ENCODE measurements at places on chromosomes 5 and 9.

- peak; percentile 53 for DNase-seq
Measured at GRCh38 chr9:127612939-127613582, 984 bp downstream of the STXBP1 start.

DNA sequence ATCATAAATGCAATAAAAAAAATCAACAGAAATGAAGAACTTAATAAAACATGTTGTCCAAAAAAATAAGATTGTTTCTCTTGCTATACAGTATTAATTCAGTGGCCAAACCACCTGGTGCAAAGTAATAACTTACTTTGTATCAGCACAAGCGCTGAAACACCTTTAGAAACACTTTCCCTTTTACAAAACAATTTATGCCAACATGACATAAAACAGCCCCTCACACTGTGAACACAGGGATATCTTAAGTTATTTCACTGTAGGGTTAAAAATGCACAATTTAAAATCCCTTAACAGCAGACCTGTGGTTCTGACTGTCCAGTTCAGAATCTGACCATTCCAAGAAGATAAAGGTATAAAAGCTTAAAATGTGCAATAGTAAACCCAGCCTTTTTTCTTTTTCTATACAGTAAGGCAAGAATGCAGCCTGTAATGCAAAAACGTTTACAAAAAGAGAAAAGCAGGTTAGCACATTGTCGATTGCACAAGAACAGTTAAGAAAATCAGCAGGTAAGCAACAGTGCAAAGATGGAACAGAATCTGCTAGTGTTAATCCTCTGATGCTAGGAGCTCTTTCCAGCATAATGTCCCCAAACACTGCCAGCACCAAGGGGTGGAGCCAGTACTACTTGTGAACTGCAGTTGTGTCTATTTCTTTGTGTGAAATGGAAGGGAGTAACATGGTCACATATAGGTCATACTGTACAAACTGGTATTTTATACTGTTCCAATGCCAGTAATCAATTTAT lies 21.6 kb downstream of the RAB14 start:
- no peak for DNase-seq

- no peak for DNase-seq
Measured at GRCh38 chr5:997001-997474, 11.6 kb upstream of the NKD2 start.

GRCh38 chr9:91907484-91908292 lies 42.3 kb downstream of the ROR2 start:
- peak; percentile 28 for DNase-seq

DNA sequence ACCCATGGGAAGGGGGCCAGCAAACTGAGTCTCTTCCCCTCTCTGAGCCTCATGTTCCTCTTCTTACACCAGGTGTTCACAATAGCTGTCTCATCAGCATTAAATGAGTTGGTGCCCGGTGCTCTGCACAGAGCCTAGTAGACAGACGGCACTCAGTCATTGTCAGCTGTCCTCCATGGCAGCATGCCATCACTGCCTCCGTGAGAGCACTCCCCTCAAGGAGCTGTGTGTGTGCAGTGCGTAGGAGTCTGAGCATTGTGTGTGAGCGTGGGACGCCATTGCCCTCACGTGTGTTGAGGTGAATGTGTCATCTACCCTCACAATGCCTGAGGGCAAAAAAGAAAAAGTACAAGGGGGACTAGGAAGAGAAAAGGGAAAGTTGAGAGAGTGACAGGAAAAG lies 536.5 kb downstream of the CDK5RAP2 start:
- peak; percentile 28 for DNase-seq

DNA sequence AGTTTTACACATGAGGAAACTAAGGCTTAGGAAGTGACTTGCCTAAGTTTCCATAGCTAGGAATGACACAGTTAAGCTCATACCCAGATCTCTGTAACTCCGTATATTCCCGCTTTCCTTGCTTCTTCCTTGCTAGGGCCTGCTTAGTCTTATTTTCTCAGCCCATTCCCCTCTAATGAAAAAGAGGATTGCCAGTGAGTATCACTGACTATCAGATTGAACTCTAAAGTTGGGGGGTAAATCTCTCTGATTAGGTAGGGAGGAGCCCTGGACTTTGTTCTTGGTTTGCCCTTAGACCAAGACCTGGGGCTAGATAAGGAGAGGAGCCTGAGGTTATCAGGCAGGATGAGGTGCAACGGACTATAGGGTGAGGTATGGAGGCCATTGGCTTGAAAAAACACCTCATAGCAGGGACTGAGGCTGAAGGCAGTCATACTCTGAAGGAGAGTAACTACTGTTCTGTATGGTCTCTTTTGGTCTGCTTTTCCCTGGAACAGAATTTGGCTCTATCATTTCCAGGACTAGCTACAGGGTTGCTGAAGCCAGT lies 2.5 kb downstream of the TRIM32 start:
- no peak for DNase-seq

DNA sequence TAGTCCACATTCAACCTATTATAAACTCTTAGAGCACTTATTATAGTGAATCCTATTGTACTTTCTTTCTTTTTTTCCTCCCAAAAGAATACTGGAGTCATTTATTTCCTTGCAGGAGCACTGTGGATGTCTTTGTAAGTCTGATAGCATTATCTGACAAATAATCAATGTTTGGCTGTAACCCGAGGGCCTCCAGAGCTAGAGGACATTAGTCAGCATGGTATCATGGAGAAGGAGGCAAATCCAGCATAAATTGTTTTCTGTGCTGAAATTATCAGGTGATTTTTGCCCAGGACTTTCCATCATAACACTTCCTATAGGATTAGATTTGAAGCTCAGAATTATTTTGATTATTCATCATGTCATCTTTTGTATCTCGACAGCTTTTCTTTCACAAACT lies 551.0 kb downstream of the ZNF608 start:
- DNase-seq, result no peak

- DNase-seq, result no peak
Measured at GRCh38 chr5:87876616-87877015, 392.0 kb downstream of the TMEM161B start.

DNA sequence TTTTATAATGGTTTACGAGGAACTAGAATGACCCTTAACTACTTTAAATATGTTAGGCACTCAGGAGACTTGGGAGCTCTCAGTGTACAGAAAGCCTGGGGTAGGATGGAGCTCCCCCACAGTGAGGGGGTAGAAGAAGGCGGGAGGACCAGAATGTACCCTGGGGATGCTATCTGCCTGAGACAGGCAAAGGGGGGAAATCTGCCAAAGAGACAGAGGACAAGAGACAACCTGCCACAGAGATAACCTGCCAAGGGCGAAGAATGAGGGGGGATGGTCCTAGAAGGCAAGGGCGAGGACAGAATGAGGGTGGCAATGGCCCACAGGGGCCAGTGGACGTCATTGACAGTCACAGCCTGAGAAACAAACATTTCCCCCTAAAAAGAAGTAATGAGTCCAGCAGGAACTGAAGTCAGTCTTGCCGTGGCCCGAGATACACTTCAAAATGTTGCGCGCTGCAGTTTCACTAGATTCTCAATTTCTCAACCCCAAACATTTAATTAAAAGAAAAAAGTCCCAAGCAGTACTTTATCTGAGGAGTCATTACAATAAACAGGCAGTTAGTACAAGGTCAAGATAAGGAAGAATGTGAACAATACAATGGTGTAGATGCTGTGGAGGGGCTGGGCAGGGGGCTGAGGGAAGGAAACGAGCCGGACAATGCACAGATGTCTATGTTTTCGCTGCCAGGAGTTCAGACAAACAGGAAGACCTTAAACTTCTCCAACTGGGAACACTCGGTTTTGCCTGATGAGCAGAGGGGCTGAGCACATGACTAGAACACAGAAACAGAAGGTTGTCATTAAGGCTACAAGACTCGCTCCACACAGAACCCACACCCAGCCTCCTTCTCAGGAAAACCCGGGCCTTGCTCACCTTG lies 125.0 kb downstream of the LHFPL2 start:
- no peak for DNase-seq

DNA sequence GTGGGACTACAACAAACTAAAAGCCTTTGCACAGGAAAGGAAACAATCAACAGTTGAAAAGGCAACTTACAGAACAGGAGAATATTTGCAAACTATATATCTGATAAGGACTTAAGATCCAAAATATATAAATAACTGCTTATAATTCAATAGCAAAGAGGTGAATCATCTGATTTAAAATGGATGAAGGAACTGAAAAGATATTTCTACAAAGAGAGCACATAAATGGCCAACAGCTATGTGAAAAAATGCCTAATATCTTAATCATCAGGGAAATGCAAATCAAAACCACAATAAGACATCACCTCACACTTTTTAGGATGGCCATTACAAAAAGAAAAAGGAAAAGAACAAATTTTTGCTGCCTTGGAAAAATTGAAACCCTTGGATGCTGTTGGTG lies 100.4 kb downstream of the LURAP1L start:
- DNase-seq, result no peak

GRCh38 chr5:17054911-17055310 lies 118.8 kb upstream of the MYO10 start:
- no peak for DNase-seq

DNA sequence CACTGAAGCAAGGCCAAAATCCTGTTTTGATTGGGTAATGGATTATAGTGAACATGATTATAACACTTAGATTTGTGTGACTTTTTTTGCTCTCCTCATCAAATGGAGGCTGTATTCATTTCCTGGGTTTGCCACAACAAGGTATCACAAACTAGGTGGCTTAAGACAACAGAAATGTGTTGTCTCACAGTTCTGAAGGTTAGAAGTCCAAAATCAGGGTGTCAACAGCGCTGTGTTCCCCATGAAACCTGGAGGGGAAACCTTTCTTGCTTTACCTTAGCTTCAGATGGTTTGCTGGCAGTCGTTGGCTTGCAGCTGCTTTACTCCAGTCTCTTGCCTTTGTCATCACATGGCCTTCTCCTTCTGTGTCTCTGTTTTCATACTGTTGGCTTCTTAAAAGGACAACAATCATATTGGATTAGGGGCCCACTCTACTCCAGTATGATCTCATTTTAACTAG lies 32.4 kb downstream of the CDC42SE2 start:
- no peak for DNase-seq

DNA sequence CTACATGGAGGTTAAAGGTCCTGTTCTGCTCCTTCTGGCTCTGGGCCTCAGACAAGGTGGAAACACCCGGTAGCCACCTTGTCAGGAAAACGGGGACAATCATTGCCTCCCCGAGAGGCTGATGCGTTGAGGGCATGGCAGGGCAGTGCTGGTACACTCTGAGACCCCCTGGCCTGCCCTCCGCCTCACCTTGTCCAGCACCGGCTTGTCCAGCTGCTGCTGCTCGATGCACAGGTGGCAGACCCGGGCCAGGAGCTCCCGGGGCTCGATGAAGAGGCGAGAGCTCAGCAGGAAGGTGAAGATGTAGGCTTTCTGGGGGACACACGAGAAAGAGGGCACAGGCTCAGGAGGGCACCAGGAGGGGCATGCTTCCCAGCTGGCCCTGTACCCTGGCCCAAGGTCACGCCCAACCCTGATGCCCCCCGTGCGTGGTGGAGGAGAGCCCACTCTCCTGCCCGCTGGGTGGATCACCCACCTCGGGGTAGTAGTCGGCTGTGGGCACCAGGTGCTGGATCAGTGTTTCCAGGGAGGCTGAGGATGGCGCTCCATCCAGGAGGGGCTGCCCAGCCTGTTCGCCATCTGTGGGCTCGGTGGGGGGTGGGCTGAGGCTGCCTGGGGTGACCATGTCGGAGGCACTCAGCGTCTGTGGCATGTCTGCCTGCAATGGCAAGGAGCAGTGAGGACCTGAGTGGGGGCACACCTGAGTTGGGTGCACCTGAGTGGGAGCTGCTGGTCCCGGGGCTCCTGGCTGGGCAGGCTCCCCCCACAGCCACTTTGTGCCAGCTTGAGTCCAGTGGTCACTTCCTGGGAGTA lies 66.0 kb upstream of the RNF130 start:
- DNase-seq, result no peak

GRCh38 chr5:15243301-15244020 lies 256.5 kb upstream of the FBXL7 start:
- no peak for DNase-seq
